GM20000 (cell line): ENCODE measurements at places on chromosomes 13 and 19.

- DNase-seq: no peak
Observed at GRCh38 chr19:33263325-33264023, 37.8 kb upstream of the SLC7A10 start.

GRCh38 chr13:32431361-32431760 lies 3.4 kb upstream of the N4BP2L1 start:
- DNase-seq: no peak

DNA sequence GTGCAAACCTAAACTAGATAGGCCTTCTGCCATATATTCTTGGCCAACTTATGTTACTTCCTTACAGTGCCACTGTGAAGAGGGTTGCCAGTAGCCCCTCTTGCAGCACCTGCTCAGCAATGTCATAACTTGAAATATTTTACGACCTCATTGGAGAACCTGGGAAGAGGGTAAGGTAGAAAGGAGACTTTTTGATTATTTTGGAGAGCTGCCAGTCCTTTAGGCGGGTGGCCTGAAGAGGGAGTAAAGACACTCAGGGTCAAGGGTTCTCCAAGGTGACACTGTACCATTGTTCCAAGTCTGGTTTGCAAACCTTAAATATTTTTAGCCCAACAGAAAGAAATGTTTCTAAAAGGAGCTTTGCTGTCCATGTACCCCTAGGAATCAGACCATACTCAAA lies 118.3 kb downstream of the FLT1 start:
- no peak for DNase-seq

DNA sequence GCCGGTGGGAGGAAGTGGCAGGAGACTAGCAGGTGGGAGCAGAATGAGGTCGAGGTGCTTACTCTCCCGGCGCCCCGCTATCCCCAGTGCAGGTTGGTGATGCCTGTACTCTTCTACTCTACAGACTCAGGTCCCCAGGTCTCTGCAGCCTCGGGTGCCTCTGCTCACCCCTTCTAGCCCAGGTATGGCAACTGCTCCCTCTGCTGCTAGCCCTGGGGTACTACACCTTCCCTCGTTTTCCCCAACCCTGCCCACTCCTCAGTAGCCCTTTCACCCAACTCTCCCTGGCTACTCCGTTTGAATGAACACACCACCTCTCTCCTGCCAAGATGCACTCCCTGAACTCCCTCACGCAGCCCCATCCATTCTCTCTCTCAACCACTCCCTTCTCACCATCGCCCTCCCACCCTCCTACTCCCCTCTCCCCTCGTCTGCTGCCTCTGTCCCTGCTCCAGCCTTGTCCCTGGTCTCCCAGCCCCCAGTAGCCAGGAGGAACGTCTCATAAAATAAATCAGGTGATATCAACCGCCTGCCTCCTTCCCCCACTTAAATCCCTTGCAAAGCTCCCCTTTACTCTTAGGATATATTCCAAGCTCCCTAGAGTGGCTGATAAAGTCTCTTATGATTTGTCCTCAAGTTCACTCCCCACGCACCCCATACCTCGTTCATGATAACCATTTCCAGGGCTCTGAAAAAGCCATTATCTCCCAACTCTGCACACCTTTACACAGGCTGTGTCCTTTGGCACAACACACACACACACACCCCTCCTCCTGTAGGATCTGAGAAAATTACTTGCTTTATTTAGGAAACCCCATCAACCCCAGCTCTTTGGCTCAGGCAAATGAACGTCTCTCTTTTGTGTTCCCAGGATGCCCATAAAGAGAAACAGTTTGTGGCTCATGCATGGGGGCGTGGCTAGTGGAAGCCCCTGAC lies 8.2 kb upstream of the MEIS3 start:
- peak; percentile 88 for DNase-seq

DNA sequence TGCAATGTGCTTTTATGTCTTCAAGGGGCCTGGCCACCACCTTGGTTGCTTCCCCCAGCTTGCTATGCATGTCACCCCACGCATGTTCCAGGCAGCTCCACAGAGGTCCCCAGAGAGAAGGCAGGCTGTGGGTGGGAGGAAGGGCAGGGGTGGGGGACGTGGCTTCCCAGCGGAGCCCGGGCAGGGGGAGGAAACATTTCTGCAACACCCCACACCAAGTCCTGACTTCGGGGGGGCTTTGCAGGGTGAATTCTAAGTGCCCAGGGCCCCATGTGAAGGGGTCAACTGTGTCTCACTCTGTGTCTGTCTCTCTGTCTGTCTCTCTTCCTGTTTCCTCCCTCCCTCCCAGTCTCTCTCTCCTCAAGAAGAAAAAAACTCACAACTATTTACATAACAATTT lies 39.6 kb downstream of the LTBP4 start:
- peak; percentile 31 for DNase-seq

DNA sequence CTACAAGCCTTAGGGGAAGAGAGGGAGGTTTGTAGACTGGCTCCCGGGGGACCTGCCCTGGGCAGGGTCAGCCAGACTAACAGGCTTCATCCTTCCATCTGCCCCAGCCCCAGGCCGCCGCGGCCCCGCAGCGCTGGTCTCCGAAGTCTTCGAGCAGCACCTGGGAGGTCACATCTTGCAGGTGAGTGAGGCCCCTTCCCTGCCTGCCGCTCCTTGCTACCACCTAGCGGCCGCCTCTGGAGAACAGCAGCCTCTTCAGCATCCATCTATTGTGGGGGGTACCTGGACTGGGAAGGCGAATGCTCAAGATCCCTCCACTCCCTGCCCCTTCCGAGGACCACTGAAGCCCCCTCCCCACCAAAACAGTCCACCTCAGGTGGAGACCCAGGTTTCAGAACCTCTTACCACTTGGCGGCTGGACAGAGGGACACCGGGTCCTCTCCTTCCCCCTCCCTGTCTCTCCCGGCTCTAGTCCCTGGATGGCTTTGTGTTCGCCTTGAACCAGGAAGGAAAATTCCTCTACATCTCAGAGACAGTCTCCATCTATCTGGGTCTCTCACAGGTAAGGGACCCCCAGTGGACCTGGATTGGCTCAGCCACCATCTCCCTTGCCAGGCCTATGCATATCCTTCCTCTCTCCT lies 12.7 kb downstream of the NPAS1 start:
- peak; percentile 83 for DNase-seq

- no peak for DNase-seq
Observed at GRCh38 chr13:34608331-34608730, 333.7 kb upstream of the NBEA start.

GRCh38 chr19:50567052-50567841 lies 988 bp downstream of the LRRC4B start:
- DNase-seq: peak; percentile 20

DNA sequence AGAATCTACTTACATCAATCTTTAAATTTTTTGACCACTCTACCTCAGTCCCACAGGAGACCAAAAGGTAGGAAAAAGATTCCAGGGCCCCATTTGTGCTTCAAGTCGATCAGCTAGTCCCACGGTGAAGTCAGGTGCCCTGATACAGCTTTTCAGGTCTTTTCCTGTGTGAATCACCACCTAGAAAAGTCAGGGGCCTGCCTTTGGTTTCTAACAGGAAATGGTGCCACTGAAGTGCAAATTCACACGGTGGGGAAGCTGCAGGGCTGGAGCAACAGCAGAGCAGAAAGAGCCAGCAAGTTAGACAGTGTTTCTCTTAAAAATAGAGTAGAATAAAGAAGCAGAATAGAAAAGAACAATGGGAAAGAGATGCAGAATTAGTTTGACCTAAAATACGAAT lies 107.5 kb downstream of the KLF12 start:
- peak; percentile 41 for DNase-seq
